Mesenchymal stem cell (in vitro differentiated cells and primary cell): ENCODE measurements at places on chromosomes 1 and 21.

- no peak overlapping the region for H3K4me3 ChIP-seq
- H3K36me3 ChIP-seq = peaks cover 43% of the 10 kb centered on the region
Observed at GRCh38 chr1:172137703-172138454, 282.6 kb upstream of the C1orf105 start.

GRCh38 chr1:17627239-17628052 is 87.9 kb downstream of the ARHGEF10L start:
- peaks cover 73% of the 10 kb centered on the region for H3K36me3 ChIP-seq
- H3K27ac ChIP-seq = no peak overlapping the region
- no peaks in the 10 kb centered on the region for H3K27me3 ChIP-seq
- no peak overlapping the region for H3K4me3 ChIP-seq

DNA sequence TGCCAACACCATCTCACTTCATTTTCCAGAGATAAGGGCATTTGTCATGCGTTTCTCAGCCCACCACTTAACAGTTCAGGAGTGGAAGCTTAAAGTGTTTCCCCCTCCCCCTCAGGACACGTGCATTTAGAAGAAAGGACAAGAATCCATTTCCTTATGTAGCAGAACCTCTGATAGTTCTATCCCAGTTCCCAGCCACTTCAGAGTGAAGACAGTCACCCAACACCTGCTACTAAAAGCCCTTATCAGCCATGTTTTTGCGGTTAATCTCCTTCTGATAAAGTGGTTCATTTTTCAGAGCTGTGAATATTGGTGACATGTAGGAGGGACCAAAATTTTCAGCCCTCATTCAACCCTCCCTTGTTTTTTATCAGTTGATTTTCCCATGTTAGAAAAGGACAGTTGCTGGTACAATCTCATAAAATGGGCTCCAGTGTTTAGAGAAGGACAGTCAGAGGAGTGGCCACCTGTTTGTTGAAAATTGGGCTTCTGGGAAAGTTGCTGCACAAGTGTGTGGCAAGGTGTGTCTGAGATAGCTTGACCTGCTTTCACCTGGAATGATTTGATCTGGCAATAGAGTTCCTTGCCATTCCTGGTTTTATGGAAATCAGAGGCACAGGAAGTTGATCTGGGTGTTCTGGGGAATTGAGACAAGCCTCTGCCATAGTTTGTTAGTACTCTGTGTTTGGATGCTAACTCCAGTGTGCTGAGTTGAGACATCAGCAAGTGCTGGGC is 114.0 kb downstream of the PPP1R12B start:
- no peaks in the 10 kb centered on the region for H3K36me3 ChIP-seq
- DNase-seq = no peak
- no peaks in the 10 kb centered on the region for H3K27me3 ChIP-seq

DNA sequence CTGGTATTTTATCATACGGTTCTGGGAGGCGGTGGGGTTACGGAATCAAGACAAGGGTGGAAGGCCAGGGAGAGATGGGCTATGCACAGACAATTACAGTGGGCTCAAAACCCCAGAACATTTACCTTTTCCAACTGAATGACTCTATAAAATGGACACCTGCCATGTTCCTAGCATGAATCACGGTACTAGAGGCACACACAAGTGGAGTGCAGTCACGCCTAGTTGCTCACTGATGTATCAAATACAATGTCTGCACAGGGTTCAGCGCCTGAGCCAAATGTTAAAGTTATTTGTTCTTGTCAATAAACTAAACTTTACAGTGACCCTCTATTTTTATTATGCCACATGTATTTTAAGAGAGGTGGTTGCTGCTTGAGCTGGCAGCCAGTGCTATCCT is 121.4 kb downstream of the ATG4C start:
- DNase-seq = no peak
- H3K36me3 ChIP-seq = no peaks in the 10 kb centered on the region
- peaks cover 2% of the 10 kb centered on the region for H3K4me1 ChIP-seq
- H3K27me3 ChIP-seq = no peaks in the 10 kb centered on the region
- no peak overlapping the region for H3K4me3 ChIP-seq

DNA sequence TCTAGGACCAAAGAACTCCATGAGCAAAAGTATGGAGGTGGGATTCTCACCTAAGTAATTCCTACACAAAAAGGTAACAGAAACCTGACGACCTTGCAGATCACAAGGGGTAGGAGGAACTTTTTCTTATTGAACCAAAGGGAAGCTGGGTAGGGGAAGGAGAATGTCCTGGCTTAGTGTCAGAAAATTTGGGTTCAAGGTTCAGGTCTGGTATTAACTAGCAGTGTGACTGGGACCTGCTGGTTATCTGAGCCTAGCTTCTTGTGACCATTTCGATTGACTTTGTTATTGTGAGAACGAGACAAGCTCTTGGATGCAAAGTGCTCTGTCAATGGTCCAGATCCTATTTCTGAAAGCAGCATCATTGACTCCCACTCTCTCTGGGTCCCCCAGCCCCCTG is 5.0 kb upstream of the SNX27 start:
- H3K27me3 ChIP-seq = no peaks in the 10 kb centered on the region
- no peak overlapping the region for H3K4me3 ChIP-seq
- H3K27ac ChIP-seq = no peak overlapping the region
- DNase-seq = no peak
- H3K36me3 ChIP-seq = no peaks in the 10 kb centered on the region

DNA sequence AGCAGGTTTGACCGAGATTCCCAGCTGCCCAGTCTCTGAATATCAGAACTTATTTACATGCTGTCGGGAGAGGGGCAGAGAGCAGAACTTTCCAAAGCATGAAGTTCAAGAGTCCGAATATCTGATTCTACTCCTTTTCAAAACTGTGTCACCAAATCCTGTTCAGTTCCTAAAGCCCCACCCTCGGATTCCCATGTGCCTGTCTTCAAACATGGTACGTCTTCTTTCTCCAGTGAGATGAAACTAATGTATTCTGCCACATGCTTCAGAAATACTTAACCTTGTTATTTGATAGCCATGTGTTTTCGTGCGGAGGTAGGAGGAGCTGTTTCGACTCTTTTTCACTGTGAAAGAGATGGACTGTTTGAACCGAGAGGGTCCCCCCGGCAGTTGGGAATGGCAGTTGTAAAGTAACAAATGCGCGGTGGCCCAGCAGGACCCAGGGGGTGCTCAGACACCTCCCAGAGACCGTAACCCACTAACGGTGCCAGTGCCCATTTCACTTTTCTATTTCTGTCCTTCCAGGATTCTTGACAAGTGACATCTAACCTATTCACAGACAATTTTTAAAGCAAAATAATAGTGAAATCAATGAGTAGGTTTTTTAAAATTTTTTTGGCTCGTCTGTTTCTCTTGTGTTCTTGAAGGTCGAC is 67.2 kb downstream of the ZBTB18 start:
- peaks cover 54% of the 10 kb centered on the region for H3K27me3 ChIP-seq
- no peak overlapping the region for H3K4me3 ChIP-seq
- no peak for DNase-seq
- no peaks in the 10 kb centered on the region for H3K36me3 ChIP-seq
- H3K4me1 ChIP-seq = no peaks in the 10 kb centered on the region

- peaks cover 28% of the 10 kb centered on the region for H3K36me3 ChIP-seq
- no peaks in the 10 kb centered on the region for H3K27me3 ChIP-seq
- H3K4me1 ChIP-seq = no peaks in the 10 kb centered on the region
- H3K4me3 ChIP-seq = no peak overlapping the region
- no peak overlapping the region for H3K27ac ChIP-seq
- DNase-seq = no peak
Observed at GRCh38 chr1:46268578-46268977, 21.0 kb downstream of the RAD54L start.

DNA sequence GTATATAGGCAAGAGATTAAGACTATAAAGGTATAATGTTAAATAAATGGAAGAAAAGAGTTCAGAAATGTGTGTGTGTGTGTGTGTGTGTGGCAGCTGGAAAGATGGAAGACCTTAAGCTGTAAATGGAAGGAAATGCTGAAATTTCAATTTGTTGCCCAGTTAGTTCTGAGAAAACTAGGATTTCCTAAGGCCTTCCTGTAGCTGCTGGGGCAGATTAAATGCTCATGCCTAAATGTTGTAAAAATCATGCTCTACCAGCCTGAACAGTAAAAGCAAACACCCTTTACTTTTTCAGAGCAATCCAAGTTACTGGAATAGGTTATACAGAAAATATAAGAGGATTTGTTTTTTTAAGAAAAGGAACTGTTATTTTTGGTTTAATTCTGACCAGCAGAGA is 8.3 kb downstream of the ADCY10 start:
- peaks cover 3% of the 10 kb centered on the region for H3K4me1 ChIP-seq
- H3K36me3 ChIP-seq = no peaks in the 10 kb centered on the region
- no peaks in the 10 kb centered on the region for H3K27me3 ChIP-seq
- DNase-seq = no peak

GRCh38 chr1:247110627-247111258 is 6.6 kb upstream of the ZNF669 start:
- no peaks in the 10 kb centered on the region for H3K27me3 ChIP-seq
- no peak overlapping the region for H3K27ac ChIP-seq
- peaks cover 25% of the 10 kb centered on the region for H3K4me1 ChIP-seq
- H3K4me3 ChIP-seq = peak overlapping the region; percentile 76

DNA sequence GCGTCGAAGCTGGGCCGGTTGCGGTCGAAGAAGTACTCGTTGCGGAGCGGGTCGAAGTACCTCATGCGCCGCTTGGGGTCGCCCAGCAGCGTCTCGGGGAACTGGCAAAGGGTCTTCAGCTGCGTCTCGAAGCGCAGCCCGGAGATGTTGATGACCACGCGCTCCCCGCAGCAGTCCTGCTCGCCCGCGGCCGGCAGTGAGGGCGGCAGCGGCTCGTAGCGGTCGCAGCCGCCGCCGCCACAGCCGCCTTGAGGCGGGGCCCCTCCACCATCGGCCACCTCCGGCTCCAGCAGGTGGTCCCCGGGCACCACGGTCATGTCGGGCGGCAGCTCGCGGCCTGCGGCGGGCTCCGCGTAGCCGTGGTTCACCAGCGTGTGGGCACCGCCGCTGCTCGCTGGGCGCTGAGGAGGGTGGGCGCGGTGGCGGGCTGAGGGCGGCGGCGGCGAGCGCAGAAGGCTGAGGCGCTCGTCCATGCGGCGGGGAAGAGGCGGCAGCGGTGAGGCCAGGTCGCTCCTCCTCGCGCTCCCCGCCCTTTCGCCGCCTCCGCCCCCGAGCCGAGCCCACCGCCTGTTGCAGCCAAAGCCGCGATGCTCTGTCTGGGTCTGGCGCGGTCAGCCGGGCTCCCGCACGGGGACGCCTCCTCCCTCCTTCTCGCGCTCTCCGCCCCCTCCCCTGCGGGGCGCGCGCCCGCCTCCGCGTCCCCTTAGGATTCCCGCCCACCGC is at the start of gene KCNA3:
KCNA3 (minus strand) TSS at position 604 of the 723 bp plus-strand sequence; CDS start at position 473, 131 bp downstream.
- peak within 1 kb of the TSS; percentile 69 for H3K4me3 ChIP-seq
- H3K36me3 ChIP-seq = no peaks in the 10 kb centered on the region
- peaks cover 49% of the 10 kb centered on the region for H3K27me3 ChIP-seq
- DNase-seq = no peak
